ENCODE measurements at places on chromosomes 12 and 14.

GRCh38 chr12:570921-571794 is 92.1 kb downstream of the NINJ2 start:
- no peak for DNase-seq

DNA sequence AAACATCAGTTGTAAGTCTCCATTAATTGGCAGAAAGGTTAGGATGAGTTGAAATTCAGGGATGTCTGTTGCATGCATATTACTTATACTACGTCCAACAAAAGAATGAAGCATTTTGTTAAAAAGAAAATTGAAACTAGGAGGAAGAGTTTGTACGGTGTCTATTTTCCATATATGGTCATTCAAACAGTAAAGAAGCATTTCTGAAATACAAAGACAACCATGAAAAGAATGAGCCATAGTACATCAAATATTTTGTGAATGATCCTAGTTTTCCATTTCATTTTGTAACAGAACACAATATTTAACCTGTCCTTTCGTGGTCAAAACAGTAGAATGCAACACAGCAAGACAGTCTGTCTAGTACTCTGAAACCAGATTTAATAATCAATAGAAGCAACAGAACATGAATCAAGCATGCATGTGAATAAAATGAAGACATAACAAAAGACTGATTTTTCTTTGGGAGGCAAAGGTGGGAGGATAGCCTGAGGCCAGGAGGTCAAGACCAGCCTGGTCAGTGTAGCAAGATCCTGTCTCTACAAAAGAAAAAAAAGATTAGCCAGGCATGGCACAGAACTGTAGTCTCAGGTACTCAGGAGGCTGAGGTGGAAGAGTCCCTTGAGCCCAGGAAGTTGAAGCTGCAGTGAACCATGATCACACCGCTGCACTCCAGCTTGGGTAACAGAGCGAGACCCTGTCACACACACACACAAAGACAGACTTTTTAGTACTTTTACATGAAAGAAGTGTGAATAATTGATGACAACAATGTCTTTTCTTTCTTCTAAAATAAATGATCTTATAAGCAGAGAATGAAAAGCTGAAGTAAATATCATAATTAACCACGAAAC is 156.0 kb downstream of the LRIG3 start:
- no peak for DNase-seq

DNA sequence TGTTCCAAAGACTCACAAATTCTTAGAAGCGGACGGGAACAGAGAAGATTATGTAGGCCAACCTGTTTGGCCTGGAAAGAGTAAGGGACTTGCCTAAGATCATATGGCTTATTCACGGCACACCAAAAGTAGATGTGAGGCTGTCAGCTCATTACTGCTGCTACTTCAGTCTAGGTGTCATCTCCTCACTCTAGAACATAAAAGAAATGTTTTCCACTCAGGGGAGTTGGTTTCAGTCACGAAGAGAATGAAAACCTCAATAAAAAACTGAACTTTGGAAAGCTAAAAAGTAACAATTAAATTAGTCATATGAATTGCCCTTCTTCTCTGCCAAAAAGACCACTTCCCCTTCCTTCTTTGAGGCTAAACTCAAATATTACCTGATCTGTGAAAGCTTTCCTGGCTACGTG is 658 bp upstream of the CEP128 start:
- no peak for DNase-seq

GRCh38 chr14:94867946-94868771 is 98.2 kb upstream of the GSC start:
- DNase-seq = no peak

DNA sequence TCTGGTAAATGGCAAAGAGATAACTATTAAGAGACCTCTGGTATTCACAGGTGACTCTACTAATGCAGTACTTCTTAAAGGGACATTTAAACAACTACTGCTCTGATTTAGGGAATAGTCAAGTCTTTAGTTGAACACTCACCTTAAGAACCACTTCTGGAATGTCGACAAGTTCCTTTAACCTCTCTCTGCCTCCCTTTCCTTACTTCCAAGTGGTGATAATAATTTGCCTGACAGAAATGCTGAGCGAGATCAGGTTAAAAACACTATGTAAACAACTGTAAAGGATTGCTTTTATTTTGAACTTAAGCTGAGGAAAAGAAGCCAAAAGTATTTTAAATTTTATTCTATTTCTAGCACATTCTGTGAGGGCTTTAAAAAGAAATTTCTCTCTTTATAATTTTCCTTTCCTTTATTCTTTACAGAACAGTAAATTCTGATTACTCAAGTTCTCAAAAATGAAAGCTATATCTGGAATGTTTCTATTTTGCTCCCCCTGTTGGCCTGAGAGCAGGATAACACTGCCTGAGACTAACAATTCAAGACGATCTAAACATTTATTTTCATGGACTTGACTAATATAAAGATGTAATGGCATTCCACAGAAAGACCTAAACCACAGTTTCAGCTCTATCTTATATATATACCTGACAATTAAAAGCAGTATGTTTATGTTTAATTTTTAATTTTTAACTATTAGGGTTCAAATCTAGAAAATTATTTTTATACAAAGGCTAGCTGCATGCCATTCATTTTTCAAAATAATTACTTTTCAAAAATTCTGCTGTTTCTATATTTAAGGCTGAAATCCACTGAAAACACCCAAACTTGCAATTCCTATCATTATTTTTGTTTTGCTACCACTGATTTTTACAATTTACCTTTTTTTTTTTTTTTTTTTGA is 29.2 kb downstream of the ZCCHC8 start:
- no peak for DNase-seq

GRCh38 chr14:73751157-73751691 is 37.0 kb upstream of the PNMA1 start:
- DNase-seq = no peak

GRCh38 chr14:59481871-59482540 is 2.2 kb downstream of the L3HYPDH start:
- DNase-seq = no peak
